Mesothelial cell of epicardium (in vitro differentiated cells): ENCODE measurements at places on chromosomes 2 and 18.

GRCh38 chr2:6384341-6384740 is 481.4 kb downstream of the CMPK2 start:
- no peaks in the 10 kb centered on the region for H3K4me1 ChIP-seq
- H3K4me3 ChIP-seq: no peak overlapping the region
- no peaks in the 10 kb centered on the region for H3K27me3 ChIP-seq
- DNase-seq: no peak

DNA sequence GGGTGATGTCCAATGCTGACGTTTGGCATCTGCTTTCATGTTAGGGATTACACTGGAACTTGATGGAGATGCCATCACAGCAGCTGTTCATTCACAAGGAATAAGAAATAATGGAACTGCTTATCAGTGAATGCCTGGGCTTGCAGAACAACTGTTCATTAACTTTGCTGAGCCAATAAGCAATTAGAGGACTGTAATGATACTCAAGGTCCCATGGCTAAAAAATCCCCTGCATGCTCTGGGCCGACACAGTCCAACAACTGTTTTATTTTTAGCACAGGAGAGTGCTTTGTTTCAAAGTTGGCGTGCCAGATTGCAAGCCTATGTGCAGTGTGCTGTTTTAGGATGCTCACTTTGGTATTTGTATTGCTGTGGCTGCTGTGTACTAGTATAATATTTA is 408.0 kb upstream of the RGPD4 start:
- no peaks in the 10 kb centered on the region for H3K4me1 ChIP-seq
- peaks cover 10% of the 10 kb centered on the region for H3K27me3 ChIP-seq
- no peak overlapping the region for H3K4me3 ChIP-seq
- no peak for DNase-seq

- peak overlapping the region; percentile 48 for H3K27ac ChIP-seq
- H3K36me3 ChIP-seq: peaks cover 7% of the 10 kb centered on the region
- H3K4me3 ChIP-seq: no peak overlapping the region
- no peaks in the 10 kb centered on the region for H3K27me3 ChIP-seq
- DNase-seq: no peak
- peaks cover 43% of the 10 kb centered on the region for H3K4me1 ChIP-seq
These were observed 915.1 kb upstream of the FSHR start for GRCh38 chr2:50069454-50069853.

DNA sequence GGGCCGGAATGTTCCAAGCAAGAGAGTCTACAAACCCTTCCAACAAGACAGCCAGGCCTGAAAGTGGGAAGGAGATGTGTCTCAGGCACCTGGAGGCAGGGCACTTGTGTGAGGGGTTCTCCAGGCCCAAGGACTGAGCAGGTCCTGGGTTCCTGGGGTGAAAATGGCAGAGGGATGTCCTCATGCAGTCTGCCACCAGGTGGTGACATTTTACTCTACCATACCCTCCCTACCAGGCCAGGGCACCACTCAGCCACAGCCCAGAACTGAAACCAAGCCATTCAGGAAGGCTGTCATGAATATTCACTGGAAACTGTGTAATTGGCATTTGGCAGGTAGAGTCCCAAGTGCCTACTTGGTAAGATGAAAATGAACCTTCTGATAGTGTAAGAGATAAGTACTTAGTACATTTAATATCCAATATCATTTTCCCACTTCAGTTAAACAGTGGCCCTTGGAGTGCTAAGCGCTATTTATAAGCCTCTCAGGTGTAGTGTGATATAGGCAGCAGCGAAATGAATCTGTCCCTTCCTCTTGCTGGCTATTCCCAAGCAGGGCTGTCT is 185.1 kb downstream of the MYO5B start:
- no peaks in the 10 kb centered on the region for H3K36me3 ChIP-seq
- H3K27ac ChIP-seq: no peak overlapping the region
- DNase-seq: no peak
- H3K4me3 ChIP-seq: no peak overlapping the region
- peaks cover 8% of the 10 kb centered on the region for H3K4me1 ChIP-seq
- H3K27me3 ChIP-seq: no peaks in the 10 kb centered on the region
